Left cardiac atrium (tissue), 4 donors: ENCODE measurements at places on chromosomes 2 and 18. TPM values are rescaled to one million over a fixed set of nuclear protein-coding genes. Genes with fewer than 3 reads are reported as not detected.

DNA sequence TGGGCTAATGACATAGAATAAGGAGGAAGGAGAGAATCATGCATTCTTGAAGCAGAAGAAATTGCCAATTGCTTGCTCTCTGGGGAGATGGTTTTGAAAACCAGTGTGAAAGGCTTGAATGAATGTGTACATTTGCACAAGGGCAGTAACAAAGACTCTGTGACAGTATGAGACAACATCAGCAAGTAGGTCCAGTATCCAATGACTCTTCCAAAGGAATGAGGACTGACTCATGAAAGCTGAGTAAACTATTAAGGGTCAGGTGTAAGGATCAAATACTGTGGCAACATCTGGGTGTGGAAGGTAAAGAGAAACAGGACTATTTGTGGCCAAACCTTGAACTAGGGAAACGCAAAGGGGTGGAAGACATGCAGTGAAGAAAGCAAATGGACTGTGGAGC, 886.0 kb upstream of the CHAC2 start:
- DNase-seq, result no peak

GRCh38 chr2:62558743-62559142, 52.7 kb upstream of the TMEM17 start:
- DNase-seq, result no peak

OTOS gene
- total RNA-seq, result not detected

MBP gene
- 24.7 TPM for total RNA-seq

GRCh38 chr18:78073275-78073674, 823.6 kb downstream of the GALR1 start:
- no peak for DNase-seq

DNA sequence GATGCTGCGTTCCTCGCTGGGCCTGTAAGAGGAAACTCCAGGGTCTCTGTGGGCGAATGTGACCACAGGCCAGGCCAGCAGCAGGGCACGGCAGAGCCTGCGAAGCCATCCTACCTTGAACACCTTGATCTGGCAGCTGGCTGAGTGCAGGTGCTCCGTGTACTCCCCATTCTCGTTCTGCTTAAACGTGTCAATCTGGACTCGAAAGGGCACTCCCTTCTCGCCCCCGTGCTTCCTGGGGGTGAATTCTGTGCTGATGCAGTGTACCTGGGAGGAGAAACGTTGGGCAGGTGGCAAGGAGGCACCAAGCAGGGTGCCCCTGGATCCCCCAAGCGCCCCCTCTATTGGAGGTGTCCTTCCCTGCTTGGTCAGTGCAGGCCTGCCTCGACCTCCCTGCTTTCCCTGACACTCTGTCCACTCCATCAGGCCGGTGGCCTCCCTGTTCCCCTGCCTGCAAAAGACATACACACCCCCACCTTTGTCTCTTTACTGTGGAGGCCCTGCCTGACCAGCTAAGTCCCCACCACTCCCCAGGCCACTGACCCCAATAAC, 38.2 kb downstream of the TFCP2L1 start:
- no peak for DNase-seq

DNA sequence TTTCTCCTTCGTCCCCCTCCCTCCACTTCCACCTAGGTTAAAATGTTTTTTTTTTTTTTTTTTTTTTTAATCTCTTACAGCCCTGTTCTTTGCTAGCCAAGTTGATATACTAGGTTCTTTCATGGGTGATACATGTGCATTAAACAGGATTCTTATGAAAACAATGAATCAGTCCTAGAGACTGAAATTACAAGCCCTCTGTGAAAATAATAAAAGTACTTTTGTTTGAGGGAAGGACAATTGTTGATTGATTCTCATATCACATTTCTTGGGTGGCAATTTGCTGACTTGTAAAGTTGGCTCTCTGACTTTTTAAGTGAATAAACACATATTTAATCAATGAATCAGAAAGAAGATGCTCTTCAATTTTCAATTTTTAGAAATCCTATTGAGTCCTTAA, 639.9 kb downstream of the LRP1B start:
- DNase-seq, result no peak

- no peak for DNase-seq
Observed at GRCh38 chr18:6628187-6628586, 101.3 kb upstream of the ARHGAP28 start.
